ENCODE measurements at places on chromosomes 13 and 19.

DNA sequence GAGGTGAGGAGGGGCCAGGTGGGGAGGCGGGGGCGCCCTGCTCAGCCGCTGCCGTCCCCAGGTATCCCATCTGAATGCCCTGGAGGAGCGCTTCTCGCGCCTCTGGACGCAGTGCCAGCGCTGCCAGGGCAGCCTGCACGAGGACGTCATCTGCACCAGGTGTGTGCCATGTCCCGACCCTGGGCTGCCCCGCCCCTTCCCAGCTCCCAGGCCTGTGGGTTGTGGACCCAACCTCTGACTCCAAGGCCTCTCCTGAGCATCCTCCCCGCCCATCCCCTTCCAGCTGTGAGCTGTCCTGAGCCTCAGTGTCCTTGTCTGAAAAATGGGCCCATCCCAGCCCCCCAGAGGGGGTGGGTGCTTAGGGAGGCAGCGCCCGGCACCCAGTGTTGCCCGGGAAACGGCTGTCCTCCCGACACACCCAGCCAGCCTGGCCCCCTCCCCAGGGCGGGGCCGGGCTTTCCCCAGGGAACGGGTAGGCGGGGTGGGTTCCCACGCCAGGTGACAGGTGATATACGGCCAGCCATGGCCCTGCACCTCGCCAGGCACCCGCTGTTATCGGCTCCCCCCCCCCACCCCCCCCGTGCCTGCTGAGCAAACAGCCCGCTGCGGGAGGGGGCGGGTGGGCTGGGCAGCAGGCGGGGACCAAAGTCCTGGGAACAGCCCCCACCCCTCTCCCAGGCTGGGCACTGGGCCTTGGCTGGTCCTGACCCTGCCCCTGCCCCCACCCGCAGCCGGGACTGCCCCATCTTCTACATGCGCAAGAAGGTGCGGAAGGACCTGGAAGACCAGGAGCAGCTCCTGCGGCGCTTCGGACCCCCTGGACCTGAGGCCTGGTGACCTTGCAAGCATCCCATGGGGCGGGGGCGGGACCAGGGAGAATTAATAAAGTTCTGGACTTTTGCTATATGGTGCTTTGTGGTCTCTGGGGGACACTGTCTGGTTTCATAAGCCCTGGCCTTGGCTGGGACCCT, 1.3 kb upstream of the SPIB start:
- DNase-seq = no peak

DNA sequence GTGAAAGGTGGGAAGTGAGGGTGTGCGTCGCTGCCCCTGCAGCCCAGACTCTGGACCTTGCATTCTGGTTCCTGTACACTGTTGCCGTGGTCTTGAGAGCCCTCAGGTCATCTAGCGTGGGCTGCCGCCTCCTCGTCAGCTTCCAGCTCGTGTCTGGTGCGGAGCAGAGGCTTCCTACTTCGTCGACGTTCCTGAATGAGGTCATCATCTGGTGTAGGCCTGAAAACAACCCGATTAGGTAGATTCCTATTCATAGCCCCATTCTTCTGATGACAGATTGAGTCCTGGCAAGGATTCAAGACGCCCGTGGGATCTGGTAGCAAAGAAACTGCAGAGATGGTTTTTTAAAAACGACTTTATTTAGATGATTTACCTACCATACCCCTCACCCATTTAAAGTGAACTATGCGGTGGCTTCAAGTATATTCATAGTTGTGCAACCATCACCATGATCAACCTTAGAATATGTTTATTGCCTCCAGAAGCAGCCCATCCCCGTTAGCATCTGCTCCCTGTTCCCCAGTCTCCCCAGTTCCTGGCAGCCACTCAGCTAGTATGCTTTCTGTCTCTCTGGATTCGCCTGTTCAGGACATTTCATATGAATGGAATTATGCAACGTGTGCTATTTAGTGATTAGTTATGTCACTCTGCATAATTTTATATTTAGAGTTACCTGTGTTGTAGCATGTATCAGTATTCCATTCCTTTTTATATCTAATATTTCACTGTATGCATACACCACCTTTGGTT, 13.8 kb downstream of the NAXD start:
- DNase-seq = no peak

GRCh38 chr13:78686461-78686860, 27.5 kb upstream of the OBI1 start:
- DNase-seq = no peak

DNA sequence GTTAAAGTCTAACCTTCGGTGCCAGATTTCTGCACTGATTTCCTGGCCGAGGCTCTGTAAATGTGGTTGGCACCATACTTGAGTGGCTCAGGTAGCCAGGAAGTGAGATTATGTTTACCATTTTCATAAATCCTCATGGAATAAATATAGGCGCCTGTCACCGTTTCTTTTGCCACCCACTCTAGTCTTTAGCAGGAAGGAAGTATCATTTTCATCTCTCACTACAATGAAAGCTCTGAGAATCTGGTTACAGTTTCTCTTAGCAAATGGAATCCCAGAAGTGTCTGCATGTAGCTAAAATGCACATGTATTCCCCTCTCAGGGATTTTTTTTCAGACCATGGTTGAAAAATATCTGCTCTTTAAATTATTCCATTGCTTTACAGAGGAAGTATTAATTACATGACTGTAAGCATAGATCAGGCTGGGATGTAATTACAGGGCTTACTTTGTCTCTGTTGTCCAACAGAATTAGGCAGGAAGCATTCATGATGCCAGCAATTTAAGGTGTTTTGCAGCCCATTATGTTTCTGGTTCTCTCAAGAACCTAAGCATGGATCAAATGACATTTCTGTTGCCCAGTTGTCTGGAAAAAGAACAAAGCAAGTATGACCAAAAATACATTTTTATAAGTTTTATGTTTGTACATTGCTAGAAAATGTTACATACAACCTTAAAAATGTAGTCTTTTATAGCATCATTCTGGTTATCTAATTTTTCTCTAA, 221.7 kb upstream of the SPRY2 start:
- DNase-seq = no peak

DNA sequence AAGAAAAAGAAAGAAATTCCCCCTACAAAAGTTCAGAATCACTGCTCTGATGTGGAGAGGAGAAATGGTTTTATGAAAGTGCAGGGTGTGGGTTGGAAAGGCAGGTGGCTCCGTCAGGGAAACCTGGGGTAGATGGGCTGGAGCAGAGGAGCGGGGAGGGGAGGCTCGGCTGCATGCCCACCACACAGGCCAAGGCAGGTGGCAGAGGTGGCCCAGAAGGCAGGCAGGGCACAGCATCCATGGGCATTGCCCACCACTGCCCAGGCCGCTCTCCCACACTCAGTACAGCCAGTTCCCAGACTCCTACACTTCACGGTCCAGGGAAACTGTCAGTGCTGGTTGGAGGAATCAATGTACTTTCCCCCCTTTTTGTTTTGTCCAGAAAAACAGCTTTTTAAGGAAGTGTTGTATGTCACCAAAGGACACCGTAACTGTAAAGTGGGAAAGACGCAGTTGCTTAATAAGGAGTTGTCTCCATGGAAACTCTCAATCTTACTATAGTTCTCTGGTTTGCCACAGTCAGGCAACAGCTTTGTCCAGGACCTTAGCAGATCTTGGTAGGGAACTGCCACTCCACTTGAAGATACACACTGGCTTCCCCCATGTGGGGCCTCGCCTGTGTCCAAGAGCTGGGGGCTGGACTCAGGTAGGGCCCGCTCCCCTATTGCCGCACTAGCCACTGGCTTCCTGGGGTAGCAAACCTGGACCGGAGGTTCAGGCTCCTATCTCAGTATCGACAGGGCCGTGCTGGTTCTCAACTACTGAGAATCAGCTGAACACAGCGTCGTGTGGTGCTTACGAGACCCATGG, 82.9 kb downstream of the RAB20 start:
- DNase-seq = no peak

DNA sequence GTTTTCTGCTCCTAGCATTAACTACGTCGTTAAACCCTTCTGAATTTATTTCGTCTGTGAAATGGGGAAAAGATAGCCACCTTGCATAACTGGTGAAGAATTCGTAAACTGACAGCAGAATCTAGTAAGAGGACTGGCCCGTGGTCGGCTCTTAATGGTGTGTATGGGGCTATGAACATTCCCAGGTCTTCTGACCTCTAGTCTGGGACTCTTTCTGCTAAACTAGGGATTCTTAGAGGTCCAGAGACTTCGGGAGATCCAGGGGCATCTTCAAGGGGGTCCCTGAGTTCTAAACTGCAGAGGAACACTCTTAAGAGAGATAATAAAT, 231.1 kb upstream of the SERP2 start:
- peak; percentile 42 for DNase-seq

DNA sequence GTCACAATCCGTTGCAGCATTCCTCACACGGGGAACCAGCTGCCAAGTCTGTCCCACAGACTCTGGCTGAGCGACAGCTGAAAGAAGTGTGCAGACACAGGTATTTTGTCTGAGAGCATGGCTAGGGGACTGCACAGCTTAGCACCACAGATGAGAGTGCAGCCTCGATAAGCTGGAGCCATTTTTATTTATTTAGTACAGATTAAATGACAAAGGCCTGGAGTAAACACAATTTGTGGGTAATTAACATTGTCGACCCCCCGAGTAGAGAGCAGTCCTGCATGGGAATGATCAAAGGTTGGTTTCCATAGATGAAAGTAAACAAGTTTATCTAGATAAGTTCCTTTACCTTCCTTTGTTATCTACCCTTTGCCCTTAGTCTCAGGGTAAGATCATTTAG, 836.2 kb downstream of the DACH1 start:
- DNase-seq = no peak

GRCh38 chr19:9014803-9015202, 4.6 kb upstream of the MUC16 start:
- DNase-seq = no peak

GRCh38 chr13:99796175-99796819, 175.3 kb downstream of the ZIC5 start:
- no peak for DNase-seq

Measured in NCI-H2171 treated with DMSO at 0.1 percent for 48 hours (cell line).